DMS 273 treated with DMSO at 0.1 percent for 48 hours (cell line): ENCODE measurements at places on chromosomes 6 and 20.

DNA sequence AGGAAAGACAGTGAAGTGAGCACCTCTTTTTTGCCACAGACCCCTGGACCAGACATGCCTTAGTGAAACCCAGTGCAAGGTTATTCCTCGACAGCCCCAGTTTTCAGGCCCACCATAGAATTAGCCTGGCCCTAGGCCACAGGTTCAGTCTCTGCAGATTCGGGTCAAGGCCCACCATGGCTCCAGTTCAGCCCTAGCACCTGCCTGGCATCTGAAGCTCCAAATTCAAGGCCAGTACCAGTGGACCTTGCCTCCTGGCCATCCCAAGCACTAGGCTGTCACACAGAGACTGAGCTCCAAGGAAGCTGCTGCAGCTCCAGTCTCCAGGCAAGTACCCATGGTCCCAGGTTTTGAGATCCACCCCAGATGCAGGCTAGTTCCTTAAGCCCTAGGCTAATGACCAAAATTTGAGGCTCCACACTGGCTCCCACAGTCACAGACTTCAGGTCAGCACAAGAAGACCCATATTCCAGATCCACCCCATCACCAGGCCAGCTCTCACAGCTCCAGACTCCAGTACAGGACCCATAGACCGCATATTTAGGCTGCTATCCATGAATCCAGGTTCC, 877.5 kb upstream of the ADGRB3 start:
- DNase-seq, result no peak

- no peak for DNase-seq
Observed at GRCh38 chr20:14928083-14928482, 590.7 kb upstream of the FLRT3 start.

DNA sequence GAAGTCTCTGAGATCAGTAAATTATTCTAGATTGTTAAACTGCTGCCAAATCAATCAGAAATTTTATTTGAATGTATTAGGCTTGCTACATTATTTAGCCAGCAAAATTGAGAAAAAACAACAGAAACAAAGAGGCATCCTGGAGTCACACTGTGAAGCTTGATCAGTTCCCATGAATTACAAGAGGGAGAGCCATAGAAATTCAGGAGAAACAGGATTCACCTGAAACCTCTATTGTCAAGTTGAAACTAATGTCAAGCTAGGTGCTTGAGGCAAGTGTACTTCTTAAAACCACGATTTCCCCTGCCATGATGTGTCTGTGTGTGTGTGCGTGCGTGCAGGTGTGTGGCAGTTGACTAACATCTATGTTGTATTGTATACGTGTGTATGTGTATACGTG, 439.1 kb upstream of the NOX3 start:
- no peak for DNase-seq

GRCh38 chr6:35152067-35152707, 11.0 kb upstream of the TCP11 start:
- no peak for DNase-seq

DNA sequence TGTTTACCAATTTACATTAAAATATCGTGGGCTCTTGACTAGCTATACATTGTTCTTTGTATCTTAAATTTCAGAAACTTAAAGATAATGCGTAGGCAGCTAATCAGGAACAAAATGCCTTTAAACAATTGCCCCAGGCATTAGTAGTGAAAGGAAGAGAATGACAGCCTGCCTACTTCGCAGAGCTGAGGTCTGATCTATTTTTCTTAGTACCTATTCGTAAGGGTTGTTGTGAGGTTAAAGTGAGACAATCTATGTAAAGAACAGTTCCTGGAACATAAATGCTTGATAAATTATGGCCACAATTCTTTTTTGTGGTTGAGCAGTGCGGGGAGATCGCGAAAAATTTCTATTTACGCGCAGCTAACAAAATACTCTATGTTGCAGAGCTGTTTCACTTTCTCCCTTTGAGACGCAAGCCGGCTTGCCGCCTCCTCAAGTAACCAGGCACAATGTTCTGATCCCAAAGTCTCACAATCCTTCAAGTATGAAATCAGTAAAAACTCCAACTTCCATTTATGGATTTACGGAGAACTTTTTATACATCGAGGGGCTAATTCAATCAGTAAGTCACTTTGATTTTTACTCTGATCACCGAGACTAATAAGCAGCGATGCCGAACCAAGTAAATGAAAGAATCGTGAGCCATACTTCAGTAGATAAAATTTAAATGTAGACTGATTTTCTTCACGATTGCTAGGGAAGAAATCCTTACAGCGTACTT, 878 bp upstream of the PNRC1 start:
- no peak for DNase-seq

GRCh38 chr6:6869094-6869493, 238.7 kb upstream of the RREB1 start:
- no peak for DNase-seq

- DNase-seq, result no peak
Observed at GRCh38 chr20:16020971-16021370, 552.3 kb downstream of the KIF16B start.

DNA sequence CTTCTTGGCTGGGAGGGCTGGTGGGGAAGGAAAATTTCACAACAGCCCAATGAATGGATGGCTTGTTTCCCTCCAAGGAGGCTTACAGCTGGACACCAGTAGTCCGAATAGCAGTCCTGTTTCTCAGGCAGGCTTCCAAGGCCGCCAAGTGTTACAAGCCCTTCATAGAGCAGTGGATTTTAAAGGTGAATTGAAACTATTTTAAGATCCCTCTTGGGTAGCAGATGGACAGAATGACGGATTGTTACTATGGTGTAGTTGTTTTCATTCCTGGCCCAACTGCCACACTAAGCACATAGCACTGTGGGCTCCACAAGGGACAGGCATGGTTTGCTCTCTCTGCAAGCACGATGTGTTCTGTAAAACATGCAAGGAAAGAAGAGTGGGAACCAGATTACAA, 203.3 kb upstream of the TAB2 start:
- DNase-seq, result peak; percentile 18

- no peak for DNase-seq
Observed at GRCh38 chr6:20687494-20687893, 153.2 kb downstream of the CDKAL1 start.

GRCh38 chr6:109389650-109390274, 7.5 kb upstream of the CD164 start:
- no peak for DNase-seq

DNA sequence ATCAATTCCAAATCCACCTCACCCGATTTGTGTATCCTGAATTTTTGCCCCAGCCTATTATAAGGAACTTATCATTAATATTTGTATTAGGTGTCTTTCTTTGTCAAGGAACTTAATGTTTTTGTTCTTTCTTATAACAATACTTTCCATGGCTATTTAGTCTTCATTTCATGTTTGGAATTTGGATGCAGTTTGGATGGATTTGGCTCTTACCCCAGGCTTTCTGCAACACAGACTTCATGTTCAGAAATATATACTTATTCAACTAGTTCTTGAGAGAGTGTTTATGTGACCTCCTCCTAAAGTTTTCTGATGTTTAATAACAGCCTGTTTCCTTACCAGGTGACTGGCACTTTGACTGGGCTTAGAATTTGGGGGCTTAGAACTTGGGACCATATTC, 35.9 kb upstream of the TOX2 start:
- DNase-seq, result no peak

DNA sequence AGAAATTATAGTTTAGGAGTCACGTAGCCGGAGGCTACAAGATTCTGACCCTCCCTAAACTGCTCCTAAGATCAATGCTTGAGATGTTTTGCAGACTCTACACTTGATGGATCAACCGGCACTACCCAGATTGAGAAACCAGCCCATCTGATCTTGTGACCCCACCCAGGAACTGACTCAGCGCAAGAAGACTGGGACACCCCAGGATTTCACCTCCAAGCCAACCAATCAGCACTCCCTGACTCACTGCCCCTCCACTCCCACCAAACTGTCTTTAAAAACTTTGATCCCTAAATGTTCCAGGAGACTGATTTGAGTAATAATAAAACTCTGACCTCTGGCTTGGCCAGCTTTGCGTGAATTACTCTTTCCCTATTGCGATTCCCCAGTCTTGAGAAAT, 99.8 kb downstream of the OPRM1 start:
- DNase-seq, result no peak

GRCh38 chr6:81768150-81768942, 15.9 kb upstream of the TENT5A start:
- DNase-seq, result no peak

DNA sequence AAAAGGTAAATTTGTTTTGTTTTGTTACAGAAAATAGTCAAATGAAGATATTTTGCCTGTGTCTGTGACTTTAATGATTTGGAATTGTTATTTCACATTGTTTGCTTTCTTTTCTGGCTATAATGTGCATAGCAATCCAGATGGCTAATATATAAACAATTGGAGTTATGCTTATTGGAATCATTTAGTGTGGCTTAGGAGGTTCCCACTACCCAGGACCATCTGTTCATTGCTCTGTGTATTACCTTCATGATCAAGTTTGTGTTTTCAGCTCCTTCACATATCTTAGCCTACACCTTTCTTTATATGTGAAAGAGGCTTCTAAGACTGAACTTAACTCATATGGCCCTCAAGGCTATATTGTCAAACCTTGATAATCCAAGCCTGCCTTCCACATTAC, 232.9 kb downstream of the BCKDHB start:
- peak; percentile 81 for DNase-seq

DNA sequence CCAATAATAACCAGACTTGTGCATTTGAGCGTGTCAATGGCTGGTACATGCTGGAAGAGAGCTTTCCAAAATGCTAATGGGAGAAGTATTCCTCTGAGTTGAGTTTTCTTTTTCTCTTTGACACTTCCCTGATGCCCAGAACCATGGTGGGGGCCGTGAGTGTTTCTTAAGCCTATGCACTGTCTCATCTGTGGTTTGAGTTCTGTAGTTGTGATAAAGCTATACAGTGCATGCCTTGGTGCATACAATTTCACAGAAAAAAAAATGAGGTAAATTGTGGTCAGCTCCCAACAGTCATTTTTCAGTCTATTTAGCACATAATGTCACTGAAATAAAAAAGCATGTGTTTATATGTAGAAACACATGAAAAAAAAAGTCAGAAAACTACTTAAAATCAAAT, 204.8 kb downstream of the HDGFL1 start:
- no peak for DNase-seq

- DNase-seq, result no peak
Observed at GRCh38 chr20:40962733-40963504, 65.7 kb upstream of the TOP1 start.

DNA sequence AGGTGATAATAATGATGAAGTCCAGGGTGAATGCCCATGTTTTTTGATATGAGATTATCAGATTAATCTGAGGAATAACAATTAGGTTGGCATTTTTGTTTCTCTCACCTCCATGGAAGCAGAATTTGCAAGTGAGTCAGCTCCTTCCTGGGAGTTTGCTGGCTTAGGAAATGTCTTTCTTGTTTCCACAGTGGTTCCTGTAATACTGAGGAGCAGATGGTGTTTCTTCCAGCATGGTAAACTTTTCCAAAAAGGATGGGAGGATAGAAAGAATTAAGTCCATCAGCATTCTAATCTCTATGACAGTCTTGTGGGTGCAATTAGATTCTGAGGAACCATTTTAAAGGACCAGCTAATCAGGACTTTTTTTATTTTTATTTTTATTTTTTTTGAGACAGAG, 40.5 kb downstream of the SNAP25 start:
- no peak for DNase-seq

DNA sequence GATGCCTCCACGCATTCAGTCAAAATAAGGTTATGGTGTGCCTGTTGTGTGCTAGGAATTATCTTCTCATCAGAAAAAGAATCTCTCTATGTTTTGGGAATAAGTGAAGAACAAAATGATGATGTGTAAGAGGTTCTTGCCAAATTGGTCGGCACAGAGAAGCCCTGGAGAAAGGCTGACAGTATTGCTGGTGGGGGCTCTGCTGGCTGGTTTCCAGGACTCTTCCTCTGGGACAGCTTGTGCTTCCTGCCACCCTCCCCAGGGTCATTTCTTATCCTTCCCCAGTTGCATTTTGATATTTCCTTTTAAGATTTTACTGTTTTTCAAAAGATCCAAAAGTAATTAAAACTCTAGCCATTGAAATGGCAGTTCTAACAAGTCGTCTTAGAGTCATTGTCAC, 22.1 kb downstream of the CST4 start:
- DNase-seq, result no peak

DNA sequence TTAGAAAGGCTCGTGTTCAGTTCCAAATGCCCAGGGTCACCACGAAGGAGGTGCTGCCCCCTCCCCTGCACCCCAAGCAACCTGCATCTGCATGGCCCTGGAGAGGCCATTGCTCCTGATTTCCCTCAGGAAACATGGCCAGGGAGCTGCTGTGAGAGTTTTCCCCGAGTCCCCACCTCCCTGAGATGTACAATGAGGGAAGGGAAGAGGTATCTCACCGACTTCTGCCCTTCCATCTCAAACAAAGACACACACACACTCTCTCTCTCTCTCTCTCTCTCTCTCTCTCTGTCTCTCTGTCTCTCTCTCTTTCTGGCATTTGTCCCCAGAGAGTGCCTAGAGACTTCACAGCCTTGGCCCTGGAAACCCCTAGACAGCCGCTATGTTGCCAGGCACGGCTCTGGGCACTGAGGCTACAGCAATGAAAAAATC, 120.4 kb downstream of the MRPL14 start:
- DNase-seq, result no peak

DNA sequence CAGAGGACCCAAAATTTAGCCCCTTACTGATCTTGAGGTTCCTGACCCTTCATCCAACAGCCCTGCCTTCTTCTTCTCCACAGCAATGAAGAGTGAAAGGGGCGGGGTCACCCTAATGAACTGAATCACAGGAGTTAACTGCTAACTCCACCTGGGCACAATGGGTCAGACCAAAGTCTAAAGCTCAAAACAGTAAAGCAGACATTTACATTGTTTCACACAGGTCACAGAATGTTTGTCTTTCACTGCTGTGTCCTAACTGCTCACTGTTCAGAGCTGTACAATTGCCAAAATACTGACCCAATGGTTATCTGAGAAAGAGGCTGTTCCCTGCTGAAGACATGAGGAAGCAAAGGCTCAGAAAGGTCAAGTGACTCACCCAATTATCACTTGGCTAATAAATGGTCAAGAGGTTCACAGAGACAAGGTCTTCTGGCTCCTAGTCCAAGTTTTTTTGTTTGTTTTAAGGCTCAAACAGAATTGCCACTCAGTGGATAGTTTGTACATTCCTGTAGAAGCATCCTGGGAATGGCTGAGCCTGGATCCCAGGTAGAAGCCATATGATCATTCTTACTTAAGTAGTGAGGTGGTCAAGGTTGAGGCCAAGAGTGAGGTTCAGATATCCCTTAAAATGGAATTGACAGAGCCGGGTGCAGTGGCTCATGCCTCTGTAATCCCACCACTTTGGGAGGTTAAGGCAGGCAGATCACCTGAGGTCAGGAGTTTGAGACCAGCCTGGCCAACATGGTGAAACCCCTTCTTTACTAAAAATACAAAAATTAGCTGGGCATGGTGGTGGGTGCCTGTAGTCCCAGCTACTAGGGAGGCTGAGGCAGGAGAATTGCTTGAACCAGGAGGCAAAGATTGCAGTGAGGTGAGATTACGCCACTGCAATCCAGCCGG, 35.1 kb upstream of the FAM83C start:
- DNase-seq, result no peak
